ENCODE measurements at places on chromosomes 3 and 15. TPM values are rescaled to one million over a fixed set of nuclear protein-coding genes. Genes with fewer than 3 reads are reported as not detected.

DNA sequence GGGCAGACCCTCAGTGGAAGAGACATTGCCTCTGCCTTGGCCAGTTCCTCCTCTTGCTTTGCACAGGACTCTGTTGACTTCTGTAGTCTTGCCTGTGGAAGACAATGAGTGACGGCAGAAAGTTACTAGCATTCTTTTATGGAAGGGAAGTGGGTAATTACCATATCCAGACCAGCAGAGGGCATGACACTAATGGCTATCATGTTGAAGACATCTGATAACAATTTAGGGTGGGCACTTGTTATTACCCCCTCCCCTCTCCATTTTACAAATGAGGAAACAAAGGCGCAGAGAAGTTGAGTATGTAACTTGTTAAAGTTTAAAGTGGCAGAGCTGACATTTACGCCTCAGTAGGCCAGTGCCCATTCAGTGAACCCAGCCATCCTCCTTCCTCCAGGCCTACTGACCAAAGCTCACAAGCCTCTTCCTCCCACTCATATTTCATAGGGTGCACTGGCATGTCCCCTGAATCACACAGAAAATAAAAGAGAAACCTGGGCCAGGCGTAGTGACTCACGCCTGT is 48.2 kb upstream of the FMN1 start:
- DNase-seq = no peak

GRCh38 chr15:73751899-73752805 is 999 bp downstream of the INSYN1 start:
- no peak for DNase-seq

GOLGA6B gene
- 1.5 TPM for total RNA-seq

GRCh38 chr3:59531994-59532393 is 482.2 kb upstream of the CFAP20DC start:
- no peak for DNase-seq

DNA sequence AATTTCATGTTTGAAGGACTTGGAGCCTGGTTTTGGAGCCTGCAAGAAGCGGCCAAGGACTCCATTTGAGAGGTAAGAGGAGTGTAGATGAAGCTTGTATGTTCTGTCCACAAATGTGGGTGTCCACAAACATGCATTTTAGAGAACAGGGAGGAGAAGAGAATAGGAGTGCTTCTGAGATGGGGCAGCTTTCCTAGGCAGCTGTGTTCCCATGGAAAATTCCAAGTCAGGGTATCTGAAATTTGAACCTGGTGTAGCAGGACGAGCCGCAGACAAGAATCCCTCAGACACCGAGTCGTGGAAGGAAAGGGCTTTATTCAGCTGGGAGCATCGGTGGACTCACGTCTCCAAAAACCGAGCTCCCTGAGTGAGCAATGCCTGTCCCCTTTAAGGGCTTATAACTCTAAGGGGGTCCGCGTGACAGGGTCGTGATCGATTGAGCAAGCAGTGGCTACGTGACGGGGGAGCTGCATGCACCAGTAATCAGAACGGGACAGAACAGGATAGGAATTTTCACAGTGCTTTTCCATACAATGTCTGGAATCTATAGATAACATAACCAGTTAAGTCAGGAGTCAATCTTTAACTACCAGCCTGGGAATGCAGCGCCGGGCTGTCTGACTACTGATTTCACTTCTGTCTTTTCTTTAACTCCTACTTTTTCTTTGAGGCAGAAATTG is 71.4 kb upstream of the WDR72 start:
- no peak for DNase-seq

DNA sequence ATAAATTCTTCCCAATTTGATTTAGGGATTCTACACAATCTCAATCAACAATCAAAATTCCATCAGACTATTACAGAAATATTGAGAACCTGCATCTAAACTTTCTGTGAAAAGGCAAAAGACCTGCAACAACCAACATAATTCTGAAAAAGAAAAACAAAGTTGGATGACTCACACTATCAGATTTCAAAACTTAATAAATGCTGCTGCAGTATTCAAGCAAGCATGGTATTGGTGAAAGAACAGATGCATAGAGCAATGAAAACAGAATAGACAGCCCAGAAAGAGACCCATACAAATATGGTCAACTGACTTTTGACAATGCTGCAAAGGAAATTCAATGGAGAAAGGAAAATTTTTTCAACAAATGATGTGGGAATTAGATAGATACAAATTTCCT is 477.1 kb upstream of the NR2F2 start:
- no peak for DNase-seq

GRCh38 chr3:76789237-76789636 is 250.7 kb upstream of the ROBO2 start:
- DNase-seq = no peak

- peak; percentile 74 for DNase-seq
Observed at GRCh38 chr3:50519471-50520089, 16.1 kb upstream of the CACNA2D2 start.

- no peak for DNase-seq
Observed at GRCh38 chr3:184927796-184928315, 115.9 kb downstream of the VPS8 start.

FILIP1L gene
- 10.8 TPM for total RNA-seq

REC114 gene
- total RNA-seq = not detected

SLC22A13 gene
- not detected for total RNA-seq

DNA sequence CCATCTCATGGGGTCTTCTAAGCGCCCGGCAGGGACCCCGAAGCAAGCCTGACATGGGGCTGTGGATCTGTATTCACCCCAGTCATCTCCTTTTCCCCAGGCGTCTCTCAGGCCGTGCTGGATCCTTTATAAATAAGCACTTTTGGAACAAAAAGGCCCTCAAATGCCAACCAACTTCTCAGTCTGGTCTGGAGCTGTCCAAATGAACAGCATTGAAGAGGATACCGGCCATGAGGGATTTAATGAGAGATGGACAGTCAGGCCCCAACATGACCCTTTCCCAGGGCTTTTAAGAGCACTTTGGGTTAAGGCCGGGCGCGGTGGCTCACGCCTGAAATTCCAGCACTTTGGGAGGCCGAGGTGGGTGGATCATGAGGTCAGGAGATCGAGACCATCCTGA is 89.2 kb upstream of the SPATA12 start:
- DNase-seq = no peak

DNA sequence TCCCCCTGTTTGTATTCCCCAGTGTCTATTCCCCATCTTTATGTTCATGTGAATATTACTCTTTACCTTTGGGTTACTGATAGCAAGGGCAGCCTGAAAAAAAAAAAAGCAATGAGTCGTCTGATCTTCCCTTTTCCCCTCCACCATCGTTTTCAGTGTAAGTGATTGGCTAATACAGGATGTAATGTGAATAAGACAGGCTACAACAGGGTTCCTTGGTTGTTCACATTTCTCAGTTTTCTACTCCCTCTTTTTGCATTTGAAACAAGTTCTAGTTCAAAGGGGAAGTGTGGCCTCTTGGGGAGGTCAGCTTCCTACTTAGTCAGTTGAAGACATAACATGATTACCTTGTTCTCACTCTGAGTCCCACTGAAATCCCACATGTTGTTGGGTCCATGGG is 278.0 kb upstream of the TRIM42 start:
- no peak for DNase-seq

DNA sequence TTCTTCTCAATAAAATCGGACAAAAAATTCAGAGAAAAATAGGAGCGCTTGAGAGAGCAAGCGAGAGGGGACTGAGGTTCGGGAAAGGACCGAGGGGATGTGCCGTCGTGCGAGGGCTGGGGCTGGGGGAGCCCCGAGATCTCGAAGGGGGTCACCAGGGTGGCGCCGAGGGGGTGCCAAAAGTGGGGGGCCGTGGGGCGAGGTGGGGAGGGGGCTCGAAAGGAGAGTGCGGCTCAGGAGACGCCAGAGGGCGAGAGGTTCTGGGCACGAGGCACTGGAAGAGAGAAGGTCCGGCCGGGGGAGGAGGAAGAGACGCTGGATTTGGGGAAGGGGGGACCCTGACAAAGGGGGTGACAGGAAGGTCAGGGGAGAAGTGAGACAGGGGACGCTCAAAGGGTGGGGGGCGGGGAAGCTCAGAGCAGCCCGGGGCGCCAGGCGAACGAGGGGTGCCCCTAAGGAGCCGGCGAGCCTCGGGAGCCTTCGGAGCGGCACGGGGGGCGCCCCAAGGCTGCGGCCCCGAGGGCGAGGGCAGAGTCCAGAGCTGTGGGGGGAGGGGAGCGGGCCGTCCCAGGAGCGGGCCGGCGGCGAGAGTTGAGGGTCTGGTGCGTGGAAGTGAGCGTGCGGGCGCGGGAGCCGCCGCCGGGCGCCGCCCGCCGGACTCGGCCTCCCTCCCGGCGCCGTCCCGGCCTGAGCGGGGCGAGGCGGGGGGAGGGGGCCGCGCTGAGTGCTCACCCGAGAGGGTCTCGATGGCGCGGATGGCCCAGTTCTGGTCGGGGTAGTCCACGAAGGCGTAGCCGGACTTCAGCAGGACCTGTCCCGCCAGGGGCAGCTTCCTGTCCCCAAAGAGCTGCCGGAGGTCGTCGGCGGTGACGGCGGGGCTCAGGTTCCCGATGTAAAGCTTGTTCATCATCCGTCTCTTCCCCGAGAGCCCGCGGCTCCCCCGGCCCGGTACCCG is 514 bp downstream of the IGF2BP2 start:
- peak; percentile 48 for DNase-seq

AHSG gene
- 1,905 TPM for total RNA-seq

DNA sequence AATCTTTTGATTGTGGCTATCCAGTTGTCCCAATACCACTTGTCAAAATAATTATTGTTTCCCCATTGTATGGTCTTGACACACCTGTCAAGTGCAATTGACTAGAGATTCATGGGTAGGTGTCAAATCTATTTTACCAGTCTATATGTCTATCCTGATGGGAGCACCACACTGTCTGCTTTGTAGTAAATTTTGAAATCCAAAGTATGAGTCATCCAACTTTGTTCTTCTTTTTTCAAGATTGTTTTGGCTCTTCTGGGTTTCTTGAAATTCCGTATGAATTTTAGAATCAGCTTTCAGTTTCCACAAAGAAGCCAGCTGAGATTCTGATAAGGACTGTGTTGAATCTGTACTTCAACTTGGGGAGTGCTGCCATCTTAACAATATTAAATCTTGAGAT is 71.9 kb downstream of the CSNK1G1 start:
- DNase-seq = no peak

- no peak for DNase-seq
Observed at GRCh38 chr15:78715434-78715833, 74.4 kb upstream of the CHRNB4 start.

SNTN gene
- total RNA-seq = not detected

DNA sequence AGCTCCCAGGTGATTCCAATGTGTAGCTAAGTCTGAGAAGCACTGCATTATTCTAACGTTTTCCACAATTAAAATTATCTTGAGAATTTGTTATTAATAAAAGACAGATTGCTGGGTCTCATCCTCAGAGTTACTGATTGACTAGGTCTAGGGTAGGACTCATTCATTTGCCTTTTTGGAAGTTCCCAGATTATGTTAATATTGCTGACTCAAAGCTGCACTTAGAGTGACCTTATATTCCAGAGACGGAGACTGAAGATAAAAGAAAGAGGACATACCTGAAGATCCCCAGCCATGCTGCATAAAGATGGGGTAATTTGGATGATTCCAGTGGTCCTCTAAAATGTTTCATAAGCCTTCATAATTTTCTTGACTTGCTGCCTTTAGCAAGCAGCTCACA is 81.8 kb downstream of the PLSCR2 start:
- no peak for DNase-seq

DNA sequence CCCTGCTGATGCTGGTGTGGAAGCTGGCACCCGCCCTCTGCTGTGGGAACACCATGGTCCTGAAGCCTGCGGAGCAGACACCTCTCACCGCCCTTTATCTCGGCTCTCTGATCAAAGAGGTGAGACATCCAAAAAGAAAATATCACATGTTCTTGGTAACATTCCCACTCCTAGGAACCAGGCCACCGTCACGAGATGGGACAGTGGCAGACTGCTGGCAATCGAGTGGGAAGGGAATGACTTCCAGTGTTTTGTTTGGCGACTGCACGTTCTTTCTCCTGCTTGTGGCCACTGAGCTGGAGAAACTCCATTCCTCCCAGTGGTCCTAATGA is 14.3 kb downstream of the ALDH1A3 start:
- DNase-seq = peak; percentile 15

A4GNT gene
- not detected for total RNA-seq

- DNase-seq = no peak
Observed at GRCh38 chr3:193929921-193930646, 205.9 kb upstream of the HES1 start.

CCDC13 gene
- total RNA-seq = 1.5 TPM

CFAP44 gene
- 2.3 TPM for total RNA-seq

GRCh38 chr15:44087578-44088465 is 107.2 kb downstream of the FRMD5 start:
- DNase-seq = no peak

- DNase-seq = no peak
Observed at GRCh38 chr3:120429921-120430361, 20.9 kb downstream of the FSTL1 start.

SAMD7 gene
- not detected for total RNA-seq

- no peak for DNase-seq
Observed at GRCh38 chr3:153830552-153830951, 290.6 kb upstream of the ARHGEF26 start.

PRRT3 gene
- total RNA-seq = 0.34 TPM

DNA sequence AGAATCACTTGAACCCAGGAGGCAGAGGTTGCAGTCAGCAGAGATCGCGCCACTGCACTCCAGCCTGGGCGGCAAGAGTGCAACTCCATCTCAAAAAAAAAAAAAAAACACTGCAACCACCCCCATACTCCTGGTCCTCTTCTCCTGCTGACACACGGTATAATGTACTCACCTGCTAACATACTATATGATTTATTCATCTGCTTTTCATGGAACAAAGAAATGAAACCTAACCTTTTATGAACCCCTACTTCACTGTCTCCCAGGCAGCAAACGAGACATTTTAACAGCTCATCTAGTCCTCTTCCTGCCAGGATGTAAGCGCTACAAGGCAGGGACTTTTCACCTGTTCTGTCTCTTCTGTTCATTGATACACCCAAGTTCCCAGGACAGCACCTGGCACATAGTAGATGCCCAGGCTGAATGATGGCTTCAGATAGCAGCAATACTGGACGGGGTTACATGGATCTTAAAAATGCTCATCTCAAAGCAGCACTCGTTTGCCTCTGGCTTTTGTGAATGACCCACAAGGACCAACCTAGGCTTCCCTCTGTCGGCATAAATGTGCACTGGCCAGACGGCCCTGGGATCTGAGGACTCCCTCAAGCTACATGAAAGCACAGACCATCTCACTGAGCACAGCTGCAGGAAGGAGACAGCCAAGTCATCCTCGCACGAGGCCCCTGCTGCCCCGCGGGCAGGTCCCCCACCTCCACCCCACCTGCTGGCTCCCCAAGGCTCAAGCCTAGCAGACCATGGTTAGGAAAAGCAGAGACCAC is 20.3 kb downstream of the XXYLT1 start:
- DNase-seq = peak; percentile 16

DNA sequence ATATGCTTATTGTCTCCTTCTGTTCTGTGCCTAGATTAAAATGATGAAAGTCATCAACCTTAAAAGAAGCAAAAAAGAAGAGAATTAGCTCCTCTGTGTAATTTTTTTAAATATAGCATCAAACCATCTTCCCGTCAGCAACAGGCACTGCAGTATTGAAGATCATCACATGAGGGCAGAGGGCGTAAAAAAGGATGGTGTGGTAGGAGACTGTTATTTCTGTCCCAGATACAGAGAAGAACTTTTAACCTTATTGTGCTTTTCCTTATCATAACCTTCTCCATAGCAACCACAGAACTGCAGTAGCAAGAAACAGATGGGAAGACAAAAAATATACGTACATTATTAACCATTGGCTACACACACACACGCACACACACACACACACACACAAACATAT is 88.8 kb downstream of the IGSF11 start:
- DNase-seq = no peak

OSBPL10 gene
- total RNA-seq = 3.8 TPM

- no peak for DNase-seq
Observed at GRCh38 chr15:80850941-80851451, 71.8 kb downstream of the CEMIP start.

PLCH1 gene
- total RNA-seq = 0.19 TPM

- peak; percentile 51 for DNase-seq
Observed at GRCh38 chr3:112111785-112112402, 21.2 kb downstream of the GCSAM start.

All from right lobe of liver (tissue), 6 donors.